ENCODE measurements at places on chromosomes 12 and 14.

GRCh38 chr14:63438065-63438757 lies 105.0 kb downstream of the PPP2R5E start:
- DNase-seq = no peak

- no peak for DNase-seq
These were observed 585.6 kb upstream of the MIS18BP1 start for GRCh38 chr14:45838597-45838996.

DNA sequence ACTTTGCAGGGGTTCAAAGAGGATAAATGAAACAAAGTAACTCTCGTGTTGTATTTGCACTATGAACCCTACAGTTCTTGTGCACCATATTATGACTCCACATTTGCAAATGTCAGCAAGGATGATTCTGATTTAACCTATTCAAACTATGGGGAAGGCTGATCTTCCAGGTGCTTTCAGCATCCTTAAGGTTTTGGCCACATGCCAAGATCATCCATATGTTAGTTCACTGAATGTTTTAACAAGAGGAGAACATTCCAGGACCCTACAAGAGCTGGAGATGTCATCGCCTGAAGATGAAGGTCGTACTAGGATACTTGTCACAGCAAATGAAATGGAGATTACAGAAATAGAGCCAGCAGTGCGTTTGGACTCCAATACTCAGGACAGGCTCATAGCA lies 114.2 kb downstream of the DHRS2 start:
- no peak for DNase-seq

DNA sequence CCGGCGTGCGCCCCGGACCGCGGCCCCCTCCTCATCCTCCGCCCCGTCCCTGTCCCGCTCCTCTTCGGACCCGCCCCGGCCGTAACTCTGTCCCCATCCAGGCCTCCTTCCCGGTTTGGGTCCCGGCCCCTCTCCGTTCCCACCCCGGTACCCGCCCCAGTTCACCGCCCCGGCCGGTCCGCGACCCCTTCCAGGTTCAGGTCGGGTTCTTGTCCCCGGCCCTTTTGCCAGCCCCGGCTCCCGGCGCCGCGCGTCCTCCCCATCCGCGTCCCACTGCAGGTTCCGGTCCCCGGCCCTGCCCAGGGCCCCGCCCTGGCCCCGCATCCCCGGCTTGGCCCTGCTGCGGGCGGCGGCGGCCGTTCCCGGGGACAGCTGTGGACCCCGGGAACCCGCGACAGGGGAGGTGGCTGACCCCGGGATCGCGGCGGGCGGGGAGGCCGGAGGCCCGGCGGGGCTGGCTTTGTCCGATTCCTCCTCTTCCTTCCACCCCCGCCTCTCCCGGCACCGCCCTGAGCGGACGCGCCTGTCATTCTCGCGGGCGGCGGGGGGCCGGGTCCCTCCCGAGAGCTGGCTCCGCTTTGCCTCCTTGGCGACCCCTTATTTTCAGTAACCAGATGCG lies 601 bp downstream of the KLC1 start:
- DNase-seq = peak; percentile 47

- DNase-seq = no peak
These were observed 342.7 kb downstream of the PRKD1 start for GRCh38 chr14:29584992-29585391.

Measured in CD4-positive, alpha-beta T cell treated with Interferon alpha-2 for 1 hour (primary cell).